Effector CD4-positive, alpha-beta T cell (primary cell): ENCODE measurements at places on chromosomes 6 and 20.

GRCh38 chr6:138541823-138542481 lies 42.7 kb upstream of the NHSL1 start:
- DNase-seq: no peak

- no peak for DNase-seq
Measured at GRCh38 chr6:105884426-105884825, 201.7 kb upstream of the PRDM1 start.

DNA sequence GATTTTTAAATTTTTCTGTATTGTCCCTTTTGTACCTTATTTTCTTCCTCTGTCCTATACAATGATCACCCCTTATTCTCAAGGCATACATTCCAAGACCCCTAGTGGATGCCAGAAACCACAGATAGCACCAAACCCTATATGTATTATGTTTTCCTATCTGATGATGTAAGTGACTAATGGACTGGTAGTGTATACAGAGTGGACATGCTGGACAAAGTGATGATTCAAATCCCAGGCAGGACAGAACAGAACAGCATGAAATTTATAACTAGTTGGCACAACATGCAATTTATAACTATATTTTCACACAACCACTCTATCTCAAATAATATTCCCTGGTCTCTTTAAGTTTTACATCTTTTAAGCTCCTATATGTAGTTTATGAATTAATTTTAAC lies 205.6 kb upstream of the FLRT3 start:
- no peak for DNase-seq

DNA sequence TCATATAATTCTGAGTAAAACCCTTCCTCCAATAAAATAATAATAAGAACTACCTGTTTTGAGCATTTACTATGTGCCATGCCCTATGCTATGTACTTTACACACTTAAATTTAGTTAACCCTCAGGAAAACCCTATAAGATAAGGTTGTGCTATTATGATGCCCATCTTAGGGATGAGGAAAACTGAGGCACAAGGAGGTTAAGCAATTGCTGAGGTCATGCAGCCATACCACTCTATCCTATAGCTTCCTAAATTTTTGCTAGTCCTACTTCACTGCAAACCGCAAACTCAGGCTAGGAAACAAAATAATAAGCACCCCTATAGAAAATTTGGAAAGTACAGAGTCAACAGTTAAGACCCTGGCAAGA lies 38.9 kb upstream of the GFOD1 start:
- no peak for DNase-seq

- DNase-seq: no peak
Measured at GRCh38 chr6:31676322-31676903, 4.5 kb downstream of the LY6G5C start.

- DNase-seq: peak; percentile 31
Measured at GRCh38 chr6:166760288-166760687, 133.2 kb upstream of the RPS6KA2 start.

DNA sequence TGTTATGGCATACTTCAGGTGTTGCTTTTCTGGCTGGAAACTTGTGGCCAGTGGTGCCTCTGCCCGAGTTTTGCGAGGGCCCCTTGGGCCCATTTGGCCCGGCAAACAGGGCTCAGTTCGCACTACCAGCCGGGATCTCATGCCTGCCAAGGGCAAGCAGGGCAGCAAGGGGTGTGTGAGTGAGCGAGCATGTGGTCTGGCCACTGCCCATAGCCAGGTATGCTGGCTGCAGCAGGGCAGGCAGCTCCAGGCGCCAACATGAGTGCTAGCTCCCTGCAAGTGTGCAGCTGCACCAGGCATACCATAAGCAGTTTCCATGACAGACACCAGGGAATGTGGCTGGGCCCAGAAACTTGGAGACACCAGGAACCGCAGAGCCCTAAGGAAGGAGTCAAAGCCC lies 389.5 kb downstream of the NKAIN2 start:
- no peak for DNase-seq

DNA sequence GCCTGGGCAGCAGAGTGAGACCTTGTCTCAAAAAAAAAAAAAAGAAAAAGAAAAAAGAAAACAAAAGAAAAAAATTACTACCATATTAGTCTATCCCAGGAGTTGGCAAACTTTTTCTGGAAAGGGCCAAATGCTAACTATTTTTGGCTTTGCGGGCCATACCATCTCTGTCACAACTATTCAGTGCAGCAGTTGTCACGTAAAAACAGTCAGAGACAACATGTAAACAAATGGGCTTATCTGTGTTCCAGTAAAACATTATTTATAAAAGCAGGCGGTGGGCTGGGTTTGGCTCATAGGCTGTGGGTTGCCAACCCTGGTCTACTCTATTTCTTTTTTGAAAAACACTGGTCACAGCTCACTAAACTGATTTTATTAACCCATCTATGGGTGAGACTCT lies 53.4 kb downstream of the EYA2 start:
- no peak for DNase-seq
